LoVo (cell line): ENCODE measurements at places on chromosomes 4 and X.

DNA sequence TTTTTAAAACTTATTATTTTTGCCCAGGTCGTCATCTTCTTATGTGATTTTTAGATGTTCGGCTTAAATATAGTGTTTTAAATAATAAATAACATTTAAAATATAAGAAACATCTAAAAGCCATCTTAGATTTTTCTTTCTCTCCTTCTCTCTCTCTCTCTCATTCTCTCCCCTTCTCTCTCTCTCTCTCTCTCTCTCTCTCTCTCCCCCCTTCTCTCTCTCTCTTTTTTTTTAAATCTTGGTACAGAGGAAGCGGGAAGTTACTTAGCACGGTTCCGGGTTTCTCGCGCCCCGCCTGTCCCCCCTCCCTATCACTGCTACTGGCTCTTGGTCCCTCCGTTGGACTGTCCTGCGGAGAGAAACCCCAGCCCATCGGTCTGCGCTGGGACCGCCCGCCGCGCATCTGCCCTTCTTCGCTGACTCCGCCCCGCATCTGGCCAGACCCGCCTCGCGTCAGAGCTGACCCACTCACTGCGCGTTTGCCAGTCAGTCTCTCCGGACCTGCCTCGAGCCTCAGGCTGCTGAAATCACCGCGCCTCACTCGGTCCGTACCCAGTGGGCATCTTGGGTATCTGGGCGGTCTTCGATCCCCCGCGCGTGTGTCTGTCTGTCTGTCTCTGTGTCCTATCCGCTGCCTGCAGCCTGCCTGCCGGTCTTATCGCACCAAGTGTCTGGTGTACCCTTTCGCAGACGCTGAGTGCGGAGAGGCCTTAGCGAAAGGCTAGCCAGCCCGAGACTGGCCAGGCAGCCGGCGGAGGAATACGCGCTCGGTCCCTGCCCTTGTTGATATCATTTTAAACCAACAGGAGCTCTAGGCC is at the start of gene PABPC5:
PABPC5 (plus strand) TSS at position 489 of the 818 bp plus-strand sequence. CDS start 739 bp downstream, outside the sequence.
- DNase-seq, result no peak

GRCh38 chr4:139736274-139736660 is 70.6 kb downstream of the MGST2 start:
- no peak for DNase-seq

- DNase-seq, result no peak
These were observed 209.9 kb downstream of the SLC7A11 start for GRCh38 chr4:138032222-138032621.

DNA sequence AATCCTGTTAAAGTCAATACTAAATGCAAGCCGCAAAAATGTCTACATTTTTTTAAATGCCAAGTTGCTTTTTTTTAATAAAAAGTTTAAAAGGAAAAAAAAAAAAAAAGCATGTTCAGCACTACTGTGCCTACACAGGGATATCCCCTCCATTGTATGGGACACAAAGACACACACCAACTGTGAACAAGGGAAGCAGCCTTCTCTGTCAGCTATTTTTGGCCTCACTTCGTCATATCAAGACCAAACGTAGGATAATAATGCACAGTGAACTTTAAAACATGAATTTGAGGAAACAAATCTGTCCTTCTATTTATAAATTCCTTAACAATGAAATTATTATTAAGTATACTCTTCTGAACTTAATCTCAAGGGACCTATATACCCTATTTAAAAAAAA is 4.4 kb downstream of the FBXW7 start:
- DNase-seq, result no peak

- DNase-seq, result no peak
These were observed 227.8 kb downstream of the STIM2 start for GRCh38 chr4:27088491-27088890.

DNA sequence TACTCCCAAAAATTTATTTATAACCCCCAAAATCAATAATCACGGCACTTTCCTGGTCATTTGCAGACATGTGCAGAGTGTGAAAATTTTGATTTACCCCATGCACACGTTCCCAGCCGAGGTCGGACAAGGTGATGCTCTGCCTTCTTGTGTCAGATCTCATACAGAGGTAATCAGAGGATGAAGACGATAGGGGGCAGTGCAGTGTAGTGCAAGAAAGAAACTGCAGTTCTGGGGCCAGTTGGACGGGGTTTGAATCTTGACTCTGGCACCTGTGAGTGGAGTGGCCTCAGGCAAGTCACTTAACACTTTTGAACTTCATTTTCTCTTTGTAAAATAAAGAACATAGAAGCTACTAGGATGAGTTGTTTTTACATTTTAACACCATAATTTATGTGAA is 88.4 kb downstream of the FRMPD3 start:
- DNase-seq, result no peak

- no peak for DNase-seq
These were observed 216.3 kb downstream of the NLGN4X start for GRCh38 chrX:6012357-6012756.

DNA sequence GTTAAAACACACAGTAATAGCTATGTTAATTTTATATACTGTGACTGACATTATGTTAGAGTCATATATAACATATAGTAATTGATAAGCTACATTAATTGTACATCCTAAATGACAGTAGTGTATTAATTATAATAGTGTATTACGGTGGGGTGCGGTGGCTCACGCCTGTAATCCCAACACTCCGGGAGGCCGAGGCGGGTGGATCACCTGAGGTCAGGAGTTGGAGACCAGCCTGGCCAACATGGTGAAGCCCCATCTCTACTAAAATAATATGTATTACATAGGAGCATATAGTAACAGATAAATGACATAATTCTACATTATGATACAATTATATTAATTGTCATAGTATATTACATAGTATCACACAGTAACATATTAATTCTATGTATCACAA is 12.2 kb downstream of the ASMTL start:
- DNase-seq, result no peak

GRCh38 chr4:60721685-60722084 is 478.4 kb upstream of the ADGRL3 start:
- no peak for DNase-seq

- DNase-seq, result no peak
These were observed 64.3 kb upstream of the NR0B1 start for GRCh38 chrX:30373479-30373878.

DNA sequence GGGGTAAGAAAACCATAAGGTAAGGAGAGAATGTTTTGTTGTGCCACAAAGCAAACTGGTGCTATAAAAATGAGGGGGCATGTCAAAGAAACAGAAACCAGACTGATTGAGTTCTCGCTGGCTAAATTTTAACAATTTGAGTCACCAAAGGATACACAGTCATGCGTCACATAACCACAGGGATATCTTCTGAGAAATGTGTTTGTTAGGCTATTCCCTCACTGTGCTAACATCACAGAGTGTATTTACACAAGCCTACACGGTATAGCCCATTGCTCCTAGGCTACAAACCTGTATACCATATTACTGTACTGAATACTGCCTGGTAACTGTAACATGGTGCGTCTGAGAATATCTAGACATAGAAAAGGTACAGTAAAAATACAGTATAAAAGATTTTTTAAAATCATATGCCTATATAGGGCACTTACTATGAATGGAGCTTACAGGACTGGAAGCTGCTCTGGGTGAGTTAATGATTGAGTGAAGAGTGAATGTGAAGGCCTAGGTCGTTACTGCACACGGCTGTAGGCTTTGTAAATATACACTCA is 50.1 kb downstream of the FBXW7 start:
- DNase-seq, result peak; percentile 81

GRCh38 chrX:26649534-26649933 is 433.6 kb downstream of the MAGEB5 start:
- DNase-seq, result peak; percentile 1

DNA sequence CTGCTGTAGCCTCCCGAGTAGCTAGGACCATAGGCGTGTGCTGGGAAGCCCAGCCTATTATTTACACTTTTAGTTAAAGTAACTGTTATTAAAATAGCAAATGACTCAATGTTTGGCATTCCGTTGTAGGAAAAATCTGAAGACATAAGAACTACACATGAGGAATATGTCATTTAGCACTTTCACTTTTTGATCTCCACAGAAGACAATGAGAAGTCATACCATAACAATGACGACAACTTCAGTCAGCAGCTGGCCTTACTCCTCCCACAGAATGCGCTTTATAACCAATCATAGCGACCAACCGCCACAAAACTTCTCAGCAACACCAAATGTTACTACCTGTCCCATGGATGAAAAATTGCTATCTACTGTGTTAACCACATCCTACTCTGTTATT is 6.7 kb downstream of the GPR34 start:
- no peak for DNase-seq

DNA sequence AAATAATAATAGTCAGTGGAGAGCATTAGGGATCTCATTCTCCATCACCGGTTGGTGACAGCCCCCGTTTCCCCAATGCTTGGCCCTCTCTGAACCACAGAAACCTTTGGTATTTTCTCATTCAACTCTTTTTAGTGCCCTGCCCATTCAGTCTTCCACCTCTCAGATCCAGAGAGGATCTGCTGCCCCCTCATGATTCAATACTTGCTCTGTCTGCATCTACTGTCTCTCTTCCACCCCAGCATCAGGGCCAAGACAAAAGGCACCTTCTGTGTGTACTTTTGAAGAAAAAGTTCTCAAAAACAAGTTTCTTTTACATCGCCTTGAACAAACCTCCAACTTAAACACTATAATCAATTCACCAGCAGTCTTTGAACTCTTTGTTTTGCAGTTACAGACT is 19.3 kb downstream of the CLTRN start:
- no peak for DNase-seq

GRCh38 chr4:158170691-158171561 is 1.9 kb downstream of the GASK1B start:
- DNase-seq, result no peak

GRCh38 chr4:128519163-128519830 is 231.7 kb upstream of the PGRMC2 start:
- no peak for DNase-seq

- no peak for DNase-seq
These were observed 144.6 kb downstream of the SOX3 start for GRCh38 chrX:140360284-140360683.

DNA sequence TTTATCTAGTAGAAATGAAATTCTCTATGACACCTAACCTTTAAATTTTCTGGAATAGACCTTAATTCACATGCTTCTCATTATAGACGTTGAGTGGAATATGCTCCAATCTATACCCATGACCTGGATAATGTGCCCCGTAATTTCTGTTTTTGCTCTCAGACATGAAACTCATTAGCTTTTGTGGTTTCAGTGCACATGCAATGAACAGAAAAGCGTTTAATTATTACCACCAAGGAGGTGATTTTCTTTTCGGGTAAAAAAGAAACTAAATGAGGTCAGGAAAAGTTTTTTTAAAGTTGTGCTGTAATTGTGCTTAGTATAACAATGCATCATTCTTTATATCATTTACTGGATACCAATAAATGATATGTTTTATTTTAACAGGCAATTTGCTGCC is 1703.9 kb upstream of the TENM3 start:
- DNase-seq, result no peak

DNA sequence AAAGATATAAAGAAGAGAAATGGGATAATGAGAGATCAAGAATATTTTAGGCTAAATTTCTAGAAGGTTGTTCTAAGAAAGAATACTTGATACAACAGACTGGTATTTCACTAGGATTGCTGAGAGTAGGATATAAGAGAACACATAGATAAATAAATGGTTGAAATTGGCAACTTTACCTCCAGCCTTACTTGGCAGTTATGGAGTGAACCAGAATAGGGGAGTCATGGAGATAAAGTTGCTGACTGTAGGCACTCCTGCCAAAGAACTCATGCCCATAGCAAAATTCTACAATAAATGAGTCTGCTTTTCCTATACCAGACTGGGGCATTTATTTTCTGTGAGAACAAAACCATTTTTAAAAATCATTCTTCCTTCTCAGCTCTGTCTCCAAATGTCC is 26.4 kb upstream of the MMRN1 start:
- DNase-seq, result no peak

DNA sequence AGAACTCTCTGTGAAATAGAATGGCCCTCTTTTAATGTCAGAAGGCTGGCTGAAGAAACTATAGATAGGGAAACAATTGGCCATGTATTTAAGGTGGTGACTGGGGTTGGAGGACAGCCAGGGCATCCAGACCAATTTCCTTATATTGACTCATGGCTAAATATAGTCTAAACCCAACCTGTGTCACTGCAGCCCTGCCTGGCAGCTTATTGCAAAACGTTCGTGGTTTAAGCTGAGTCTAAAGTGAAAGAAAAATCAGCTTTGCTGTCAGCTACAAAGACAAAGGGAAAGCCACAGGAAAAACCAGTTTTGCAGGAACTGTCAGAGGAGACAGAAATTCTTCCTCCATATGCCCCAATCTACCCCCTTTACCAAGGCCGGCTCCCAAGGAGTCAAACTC is 902.8 kb upstream of the NDST4 start:
- DNase-seq, result peak; percentile 60

- DNase-seq, result peak; percentile 53
These were observed at the start of gene IRAK1 for GRCh38 chrX:154019633-154020528. IRAK1 (minus strand) TSS chrX:154019902; CDS start chrX:154019812, 90 bp downstream.

- no peak for DNase-seq
These were observed 554.3 kb upstream of the TENM3 start for GRCh38 chr4:181688872-181689271.
